Lung (tissue), 17 donors: ENCODE measurements at places on chromosomes 3 and 15.
A peak's percentile ranks its signal among the peaks of the same experiment; 100 is the strongest.

- DNase-seq: no peak
Measured at GRCh38 chr3:148957586-148957985, 33.8 kb upstream of the GYG1 start.

DNA sequence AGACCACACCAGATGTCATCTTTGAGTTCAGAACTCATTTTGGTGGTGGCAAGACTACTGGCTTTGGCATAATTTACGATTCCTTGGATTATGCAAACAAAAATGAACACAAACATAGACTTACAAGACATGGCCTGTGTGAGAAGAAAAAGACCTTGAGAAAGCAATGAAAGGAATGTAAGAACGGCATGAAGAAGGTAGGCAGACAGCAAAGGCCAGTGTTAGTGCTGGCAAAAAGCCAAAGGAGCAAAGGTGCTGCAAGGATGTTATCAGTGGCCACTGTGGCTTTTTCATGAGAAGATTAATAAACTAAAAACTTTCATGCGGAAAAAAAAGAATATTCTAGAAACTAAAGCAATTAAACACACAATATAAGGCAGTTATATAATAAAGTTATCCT is 21.9 kb downstream of the AAGAB start:
- no peak for DNase-seq

DNA sequence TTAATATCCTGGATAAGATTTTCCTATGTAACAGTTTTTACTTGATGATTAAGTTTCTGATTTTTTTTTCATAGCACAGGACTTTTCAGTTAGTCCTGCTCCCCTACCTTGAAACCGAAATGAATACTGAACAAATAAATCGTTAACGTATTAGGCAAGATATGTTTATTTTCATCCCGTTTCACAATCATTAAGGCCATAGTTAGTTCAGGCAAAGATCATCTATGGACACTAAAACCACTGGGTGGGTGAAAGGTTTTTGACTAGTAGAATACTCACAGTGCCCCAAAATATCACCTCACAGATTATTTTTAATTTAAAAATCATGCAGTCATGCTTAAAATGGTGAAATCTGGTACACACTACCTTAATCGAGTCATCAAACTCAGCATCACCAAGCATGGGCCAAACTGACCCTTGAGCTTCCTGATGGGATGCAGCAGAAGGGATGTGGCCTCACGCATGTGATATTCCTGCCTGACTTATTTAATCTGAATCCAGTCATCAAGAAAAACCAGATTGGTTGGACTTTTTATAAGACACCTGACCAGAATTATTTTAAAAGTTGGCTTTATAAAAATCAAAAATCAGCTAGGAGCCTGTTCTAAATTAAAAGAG is 365.0 kb downstream of the LPP start:
- DNase-seq: no peak

DNA sequence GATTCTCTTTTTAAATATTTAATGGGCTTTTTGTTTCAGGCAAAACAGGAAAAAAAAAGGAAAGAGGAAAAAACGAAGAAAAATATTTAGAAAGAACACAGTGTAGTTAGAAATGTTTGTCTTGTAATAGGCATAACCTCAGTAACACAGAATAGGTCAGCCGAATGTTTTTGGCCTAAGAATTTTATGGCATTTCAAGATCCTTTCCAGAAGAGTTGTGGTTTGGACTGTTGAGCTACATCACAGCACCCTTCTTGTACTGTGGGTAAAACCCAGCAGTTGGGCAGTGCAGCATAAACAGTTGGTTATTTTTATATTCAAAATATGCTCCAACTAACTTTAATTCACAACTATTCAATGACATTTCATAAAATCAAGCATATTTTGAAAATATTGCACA is 474.4 kb upstream of the AGTR1 start:
- DNase-seq: no peak

DNA sequence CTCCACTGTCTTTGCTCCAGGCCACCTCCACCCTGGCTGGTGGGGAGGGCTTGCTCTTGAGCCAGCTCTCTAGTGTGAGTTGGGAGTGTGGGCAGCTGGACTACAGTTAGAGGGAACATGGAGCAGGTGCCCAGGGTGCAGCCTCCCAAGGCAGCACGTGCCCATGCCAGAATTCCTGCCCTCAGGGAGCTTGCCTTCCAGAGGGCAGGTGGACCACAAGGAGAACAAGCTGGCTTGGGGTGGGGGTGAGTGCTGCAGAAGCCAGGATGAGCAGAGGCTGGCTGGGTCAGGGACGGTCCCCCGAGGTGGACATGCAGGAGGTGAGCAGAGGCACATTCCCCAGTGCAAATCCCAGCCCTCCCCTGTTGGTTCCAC is 89.5 kb downstream of the VGLL4 start:
- DNase-seq: no peak

GRCh38 chr3:144921710-144922109 is 950.1 kb downstream of the DIPK2A start:
- DNase-seq: no peak

DNA sequence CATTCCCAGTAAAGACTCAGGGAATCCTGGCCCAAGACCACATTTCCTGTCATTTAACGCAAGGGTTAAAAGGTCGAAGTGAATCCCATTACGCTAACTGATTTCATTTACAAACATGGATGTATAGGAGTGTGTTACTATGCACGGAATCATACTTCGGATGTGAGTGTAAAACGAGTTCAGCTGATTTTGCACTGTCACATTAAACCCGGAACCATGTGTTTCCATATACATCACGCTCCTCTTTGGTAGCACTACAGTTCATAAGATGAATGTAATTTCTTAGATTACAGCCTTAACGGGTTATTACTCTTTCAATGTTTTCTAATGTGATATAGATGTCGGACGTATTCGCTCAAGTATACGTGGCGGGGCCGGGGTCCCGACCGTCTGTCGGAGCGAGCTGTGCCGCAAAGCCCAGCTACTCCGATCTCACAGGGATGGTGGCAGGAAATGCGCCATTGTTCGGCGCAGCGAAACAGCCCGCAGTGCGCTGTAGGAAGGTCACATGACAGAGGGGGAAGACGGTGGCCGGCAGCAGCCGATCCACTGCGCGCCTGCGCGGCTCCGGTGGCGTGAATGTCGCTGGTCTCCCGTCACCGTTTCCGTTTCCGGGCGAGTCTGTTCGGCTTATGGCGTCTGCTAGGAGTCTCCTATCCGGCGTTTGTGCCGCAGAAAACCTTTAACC is 97.3 kb downstream of the NPAP1 start:
- DNase-seq: peak; percentile 97

GRCh38 chr3:102030661-102031060 is 181.3 kb downstream of the NFKBIZ start:
- no peak for DNase-seq

GRCh38 chr3:101081999-101082398 is 88.8 kb upstream of the ABI3BP start:
- DNase-seq: no peak

- DNase-seq: no peak
Measured at GRCh38 chr3:154384479-154384878, 45.5 kb downstream of the GPR149 start.

DNA sequence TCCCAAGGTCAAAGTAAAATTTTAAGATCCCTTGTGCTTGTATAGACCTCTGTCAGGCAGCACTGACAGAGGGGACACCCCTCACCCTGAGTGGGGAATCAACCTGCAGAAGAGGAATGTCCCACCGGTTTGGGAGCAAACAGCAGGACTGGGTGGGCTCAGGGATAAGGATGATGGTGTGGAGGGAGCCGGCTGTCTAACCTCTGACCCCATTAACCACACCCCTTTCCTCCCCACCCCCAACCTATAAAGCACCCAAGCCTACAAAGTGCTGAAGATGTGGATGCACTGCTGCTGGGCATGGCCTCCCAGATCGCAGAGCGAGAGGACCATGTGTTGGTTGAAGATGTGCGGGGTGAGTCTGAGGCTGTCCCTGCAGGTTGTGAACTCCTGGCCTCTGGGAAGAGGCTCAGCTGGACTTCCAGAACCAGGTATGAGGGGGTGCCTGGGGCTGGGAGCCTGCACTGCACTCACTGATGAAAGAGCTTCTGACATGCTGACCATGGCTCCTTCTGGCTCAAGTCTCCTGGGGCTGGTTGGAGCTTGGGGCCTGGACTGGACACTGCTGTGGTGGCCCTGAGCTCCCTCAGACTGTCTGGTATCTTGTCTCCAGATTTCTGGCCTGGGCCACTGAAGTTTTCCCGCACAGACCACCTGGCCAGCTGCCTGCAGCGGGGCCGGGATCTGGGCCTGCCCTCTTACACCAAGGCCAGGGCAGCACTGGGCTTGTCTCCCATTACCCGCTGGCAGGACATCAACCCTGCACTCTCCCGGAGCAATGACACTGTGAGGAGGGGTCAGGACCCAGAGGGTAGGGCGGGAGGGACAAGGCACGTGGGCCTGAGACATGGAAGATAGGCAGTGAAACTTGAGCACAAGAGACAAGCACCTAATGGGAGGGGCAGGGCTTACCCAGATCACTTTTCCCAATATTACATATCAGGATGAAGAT is 9.3 kb downstream of the DUOX1 start:
- no peak for DNase-seq

GRCh38 chr3:19489936-19490335 is 341.6 kb downstream of the KCNH8 start:
- no peak for DNase-seq

DNA sequence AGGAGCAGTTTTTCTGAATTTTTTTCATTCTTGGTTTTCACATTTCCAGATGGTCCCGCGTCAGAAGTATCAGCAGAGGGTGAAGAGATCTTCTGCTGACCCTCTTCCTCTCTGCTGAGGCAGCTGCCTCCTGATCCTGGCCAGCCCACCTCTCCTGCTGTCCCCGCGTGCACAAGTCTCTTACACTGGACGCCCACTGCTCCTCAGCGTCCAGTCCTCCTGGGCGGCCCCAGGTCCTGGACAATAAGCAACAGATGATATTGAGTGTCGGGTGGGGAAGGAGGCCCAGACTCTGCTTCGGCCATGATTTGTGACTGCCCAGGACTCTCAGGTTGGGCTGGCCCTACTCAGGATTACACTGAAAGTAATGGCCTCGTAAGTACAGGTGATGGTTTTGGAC is 50.1 kb downstream of the KLHL25 start:
- no peak for DNase-seq

GRCh38 chr3:40911264-40911663 is 288.0 kb upstream of the CTNNB1 start:
- no peak for DNase-seq

DNA sequence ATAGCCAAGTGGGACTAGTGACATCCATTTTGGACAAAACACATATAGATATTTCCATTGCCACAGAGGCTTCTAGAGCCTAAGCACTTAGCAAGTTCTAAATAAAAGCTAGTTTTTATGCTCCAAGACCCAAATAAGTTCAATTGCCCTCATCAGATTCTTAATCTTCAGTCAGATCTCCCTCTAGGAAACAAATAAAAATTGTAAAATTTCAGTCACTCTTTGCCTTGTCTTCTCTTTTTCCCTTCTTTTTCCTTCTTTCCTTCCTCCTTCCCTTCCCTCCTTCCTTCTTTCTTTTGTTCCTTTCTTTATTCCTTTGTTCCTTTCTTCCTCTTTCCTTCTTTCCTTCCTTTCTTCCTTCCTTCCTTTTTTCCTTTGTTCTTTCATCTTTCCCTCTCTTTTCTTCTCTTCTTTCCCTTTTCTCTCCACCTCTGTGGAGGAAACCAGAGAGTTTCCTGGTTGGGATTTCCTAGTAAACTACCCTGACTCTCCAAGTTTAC is 68.8 kb upstream of the GADL1 start:
- DNase-seq: no peak

GRCh38 chr15:90643301-90643632 is 73.9 kb upstream of the BLM start:
- no peak for DNase-seq

GRCh38 chr3:60992395-60992794 is 258.9 kb downstream of the FHIT start:
- DNase-seq: no peak

DNA sequence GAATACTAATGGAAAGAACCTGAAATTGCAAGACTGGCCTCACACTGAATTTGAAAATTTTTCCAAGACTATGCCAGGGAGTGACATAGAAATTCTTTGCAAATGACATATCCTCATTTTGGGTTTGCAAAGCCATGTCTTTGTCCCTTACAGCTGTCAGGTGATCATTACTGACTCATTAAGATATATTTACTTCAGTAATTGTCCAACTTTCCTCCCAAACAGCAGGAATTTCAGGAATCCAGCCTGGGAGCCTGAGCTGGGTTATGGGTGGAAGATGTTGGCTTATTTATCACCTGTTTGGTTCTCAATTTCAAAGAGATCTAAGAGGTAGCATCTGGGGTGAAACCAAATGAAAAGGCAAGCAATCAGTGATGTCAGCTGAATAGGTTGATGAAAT is 111.6 kb upstream of the ACP3 start:
- no peak for DNase-seq

DNA sequence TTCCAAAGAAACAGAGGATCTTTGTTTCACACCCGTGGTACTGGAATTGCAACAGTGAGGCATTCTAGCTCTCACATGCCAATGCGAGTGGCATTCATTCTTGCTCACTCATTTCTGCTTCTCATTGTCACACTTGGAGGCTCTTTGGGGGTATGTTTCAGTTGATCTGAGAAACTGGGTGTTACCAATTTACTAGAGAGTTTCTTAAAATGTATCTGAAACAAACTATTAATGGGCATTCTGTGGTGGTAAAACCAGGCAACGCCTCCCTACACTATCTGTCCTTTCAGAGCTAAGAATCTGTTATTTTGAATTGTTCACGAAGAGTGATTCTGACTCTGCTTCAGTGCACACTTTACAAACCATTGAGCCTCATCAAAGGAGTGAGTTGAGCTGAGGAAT is 140.6 kb upstream of the BHLHE40 start:
- no peak for DNase-seq
